ENCODE measurements at places on chromosomes 11 and 22.

DNA sequence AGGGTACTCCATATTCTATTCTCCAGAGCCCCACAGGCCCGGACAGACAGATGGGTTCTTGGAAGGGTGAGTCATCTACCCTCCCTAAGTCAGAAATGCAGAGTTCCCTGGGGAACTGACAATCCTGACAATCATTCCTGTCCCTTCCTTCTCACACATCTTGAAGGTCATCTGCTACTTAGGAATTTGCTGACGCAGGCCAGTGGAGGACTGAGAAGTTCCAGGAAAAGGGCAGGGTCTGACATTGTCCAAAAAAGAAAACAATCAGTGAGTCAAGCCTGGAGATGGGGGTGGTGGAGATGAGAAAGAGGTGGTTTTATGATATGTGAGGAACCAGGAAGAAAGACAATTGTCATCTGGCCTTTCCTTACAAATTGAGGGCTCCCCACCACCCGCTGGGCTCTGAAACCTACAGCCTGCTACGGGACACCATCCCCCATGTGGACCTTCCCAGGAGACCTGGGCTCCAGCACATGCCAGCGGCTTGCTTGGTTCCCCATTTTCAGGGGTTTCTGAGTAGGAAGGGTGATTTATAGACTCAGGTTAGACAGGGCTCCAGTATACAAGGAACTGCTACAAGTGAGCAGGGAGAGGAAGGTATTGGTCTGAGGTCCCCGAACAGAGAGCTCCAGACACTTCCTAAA lies 12.9 kb downstream of the CD59 start:
- no peak for DNase-seq

DNA sequence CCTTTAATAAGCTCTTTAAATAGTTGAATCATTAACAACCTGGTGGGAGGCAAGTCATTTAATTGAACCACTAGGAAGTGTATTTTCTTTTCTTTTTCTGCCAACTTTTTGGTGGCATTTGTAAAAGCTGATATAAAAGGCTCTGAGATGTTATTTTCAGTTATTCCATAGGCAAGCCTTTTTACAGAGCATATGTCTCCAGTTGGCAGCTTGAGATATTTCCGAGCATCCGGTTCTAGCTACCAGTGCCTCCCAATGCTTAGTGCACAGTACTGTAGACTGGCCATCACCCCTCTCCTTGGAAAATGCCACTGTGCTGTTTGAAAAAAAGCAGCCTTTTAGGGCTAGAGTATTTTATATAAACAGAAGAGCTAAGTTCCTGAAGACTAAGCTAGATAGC lies 178.7 kb upstream of the SORL1-AS1 start:
- DNase-seq = no peak

GRCh38 chr11:36048496-36049247 lies 104.8 kb downstream of the LDLRAD3 start:
- no peak for DNase-seq

DNA sequence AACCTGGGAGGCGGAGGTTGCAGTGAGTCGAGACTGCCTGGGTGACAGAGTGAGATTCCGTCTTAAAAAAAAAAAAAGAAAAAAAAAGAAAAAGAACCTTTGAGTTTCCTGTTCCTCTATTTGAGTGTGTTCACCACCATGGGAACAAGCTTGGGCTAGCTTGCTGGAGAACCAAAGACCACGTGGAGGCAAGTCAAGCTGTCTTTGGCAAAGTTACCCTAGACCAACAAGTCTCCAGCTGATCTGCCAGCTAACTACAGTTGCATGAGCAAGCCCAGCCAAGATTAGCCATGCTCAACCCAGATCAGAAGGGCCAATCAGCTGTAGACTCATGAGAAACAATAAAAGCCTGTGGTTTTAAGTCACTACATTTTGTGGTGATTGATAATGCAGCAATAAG lies 29.7 kb downstream of the SLN start:
- no peak for DNase-seq

- no peak for DNase-seq
These were observed 240.5 kb upstream of the FAT3 start for GRCh38 chr11:91984033-91984584.

DNA sequence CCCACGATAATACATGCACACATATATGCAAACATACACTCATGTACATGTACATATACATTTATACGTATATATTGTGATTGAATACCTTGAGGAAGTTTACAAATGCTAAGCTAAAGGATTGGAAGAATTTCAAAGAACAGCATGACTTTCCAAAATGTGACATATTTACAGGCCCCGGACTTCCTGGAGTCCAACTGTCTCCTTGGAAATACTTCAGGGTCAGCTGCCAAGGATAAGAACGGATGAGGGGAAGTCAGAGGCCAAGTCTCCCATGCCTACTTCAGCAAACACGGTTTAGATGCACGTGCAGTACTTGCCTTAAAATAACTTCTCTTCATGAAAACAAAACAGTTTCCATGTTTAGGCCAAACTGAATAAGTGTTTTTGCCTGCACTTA lies 213.6 kb downstream of the DYNC2H1 start:
- DNase-seq = no peak

DNA sequence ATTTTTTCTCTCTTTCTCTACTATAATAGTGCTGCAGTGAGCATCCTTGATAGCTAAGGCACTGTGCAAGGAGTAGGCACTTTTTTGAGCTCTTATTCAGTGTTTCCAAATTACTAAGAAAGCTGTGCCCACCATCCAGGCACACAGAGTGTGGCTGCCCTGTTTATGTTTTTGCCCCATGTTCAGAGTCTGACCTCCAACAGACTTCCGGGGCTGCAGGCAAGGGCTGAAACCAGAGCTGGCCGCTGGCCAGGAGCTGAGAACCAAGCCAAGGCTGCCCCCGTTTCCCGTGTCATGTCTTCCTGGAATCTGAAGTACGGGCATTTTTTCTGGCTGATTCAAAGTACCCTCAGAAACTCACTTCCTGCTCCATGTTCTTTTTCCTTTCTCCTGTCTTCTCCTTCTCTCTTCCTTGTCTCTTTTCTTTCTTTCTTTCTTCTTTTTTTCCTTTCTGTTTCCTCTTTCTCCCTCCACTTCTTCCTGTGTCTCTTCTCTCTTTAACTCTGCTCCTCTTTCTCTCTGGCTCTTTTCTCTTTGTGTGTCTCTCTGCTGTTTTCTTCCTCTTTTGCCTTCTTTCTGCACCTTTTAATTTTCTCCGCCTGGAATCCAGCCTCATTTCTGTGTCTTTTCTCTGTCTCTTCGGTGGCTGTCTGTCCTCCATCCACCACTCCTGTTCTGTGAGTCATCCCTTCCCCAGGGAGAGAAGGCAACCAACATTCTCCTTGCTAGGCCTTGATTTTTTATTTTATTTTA lies 17.0 kb upstream of the KCTD14 start:
- DNase-seq = no peak

- no peak for DNase-seq
These were observed 40.2 kb upstream of the SLC5A12 start for GRCh38 chr11:26762089-26762488.

- DNase-seq = no peak
These were observed 9.1 kb upstream of the PPARA start for GRCh38 chr22:46140989-46141928.

DNA sequence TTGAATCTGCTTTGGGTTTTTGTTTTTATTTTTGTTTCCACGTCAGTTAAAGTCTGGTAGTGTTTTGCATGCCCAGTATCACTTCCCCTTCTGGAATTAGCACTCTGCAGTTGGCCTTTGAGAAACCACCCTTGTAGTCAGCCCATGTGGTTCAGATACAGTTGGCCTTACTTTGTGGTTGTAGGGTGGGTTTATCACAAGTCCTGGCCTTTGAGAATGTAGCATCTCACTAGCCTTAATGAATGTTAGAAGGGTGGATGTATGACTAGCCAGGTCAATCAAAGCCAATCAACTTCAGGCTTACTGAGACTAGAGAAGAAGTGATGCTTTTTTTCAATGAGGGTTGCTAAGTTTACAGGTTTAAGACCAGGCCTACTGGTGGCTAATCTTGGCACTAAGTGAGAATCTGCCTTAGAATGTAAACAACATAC lies 19.8 kb downstream of the ARL14EP start:
- no peak for DNase-seq

- DNase-seq = no peak
These were observed 23.4 kb downstream of the OVOL1 start for GRCh38 chr11:65810046-65810868.

DNA sequence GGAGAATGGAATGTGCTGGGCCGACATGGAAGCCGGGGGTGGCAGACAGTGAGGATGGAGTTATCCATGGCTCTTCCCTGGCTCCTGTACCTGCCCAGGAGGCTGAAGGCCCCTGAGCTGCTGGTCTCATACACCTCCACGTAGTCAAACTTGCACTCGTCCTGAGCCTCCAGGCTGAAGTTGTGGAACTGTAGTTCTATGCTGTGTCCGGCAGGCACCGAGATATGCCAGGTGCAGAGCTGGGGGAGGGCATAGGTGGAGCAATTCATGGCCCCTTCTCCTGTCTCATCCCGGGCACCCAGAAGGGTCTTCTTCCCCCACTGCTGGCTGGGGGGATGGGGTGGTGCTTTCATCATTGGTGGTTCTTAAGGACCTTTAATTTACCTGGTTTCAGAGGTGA lies 2.8 kb downstream of the MFRP start:
- DNase-seq = no peak

GRCh38 chr22:28798810-28799605 lies 1.4 kb downstream of the XBP1 start:
- no peak for DNase-seq

GRCh38 chr11:40100781-40101180 lies 1358.7 kb downstream of the LRRC4C start:
- DNase-seq = no peak

DNA sequence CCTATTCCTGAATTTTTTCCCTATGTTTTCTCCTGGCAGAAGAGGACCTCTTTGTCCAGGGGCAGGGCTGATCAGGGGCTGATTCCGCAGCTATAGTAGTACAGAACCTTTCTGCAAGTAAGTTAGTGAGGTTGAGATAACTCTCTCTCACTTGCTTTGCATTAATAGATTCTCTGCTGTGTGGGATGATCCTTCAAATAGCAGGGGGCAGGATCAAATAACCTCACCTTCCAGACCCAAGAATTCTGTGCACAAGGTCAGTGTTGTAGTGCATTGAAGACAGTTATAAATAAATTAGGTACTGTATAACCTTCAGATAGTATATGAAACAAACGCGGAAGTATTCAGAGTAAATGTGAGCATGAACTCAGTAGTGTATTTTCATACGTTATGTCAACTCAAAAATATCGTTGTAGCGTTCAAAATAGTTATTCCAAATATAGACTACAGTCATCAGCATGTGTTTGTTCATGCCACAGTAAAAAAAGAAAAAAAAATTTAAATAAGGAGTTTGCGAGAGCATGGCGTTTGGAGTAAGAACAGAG lies 278 bp downstream of the MMP26 start:
- DNase-seq = no peak
